ENCODE measurements at places on chromosomes 5 and 9.

- DNase-seq: no peak
These were observed 31.5 kb upstream of the ZFAND5 start for GRCh38 chr9:72396247-72397091.

DNA sequence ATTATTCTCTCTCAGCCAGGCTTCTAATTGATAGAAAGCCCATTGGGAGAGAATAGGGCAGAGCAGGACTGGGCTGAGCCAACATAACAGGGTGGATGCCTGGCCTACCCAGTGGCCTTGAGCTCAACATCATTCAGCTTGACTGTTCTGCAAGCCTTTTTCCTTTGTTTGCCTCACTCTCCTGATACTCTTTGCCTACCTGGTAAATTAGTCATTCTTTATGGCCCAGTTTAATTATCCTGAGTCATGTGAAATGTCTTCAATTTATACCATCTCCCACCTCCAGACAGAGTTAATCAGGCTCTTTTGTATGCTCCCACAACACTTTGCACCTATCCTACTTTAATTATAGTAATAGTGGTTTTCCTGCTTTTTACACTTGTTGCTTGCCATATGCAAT, 13.6 kb downstream of the GLRA1 start:
- DNase-seq: no peak

DNA sequence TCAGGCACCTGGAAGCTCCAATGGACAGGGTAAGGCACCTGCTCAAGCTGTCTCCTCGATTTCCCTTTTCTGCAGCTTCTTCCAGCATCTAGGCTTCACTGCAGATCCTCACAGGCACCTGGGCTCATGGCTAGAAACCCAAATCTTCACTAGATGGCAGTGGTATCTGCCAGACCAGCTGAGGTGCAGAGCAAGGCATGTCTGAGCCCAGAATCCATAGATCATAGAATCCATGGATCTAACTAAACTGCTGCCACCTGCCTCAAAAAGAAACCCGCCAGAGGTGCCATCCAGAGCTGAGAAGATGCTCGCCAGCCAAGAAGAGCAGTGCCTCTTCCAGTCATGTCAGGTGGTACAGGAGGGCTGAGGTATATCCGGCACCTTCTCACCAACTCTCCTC, 6.9 kb downstream of the SHC3 start:
- no peak for DNase-seq

DNA sequence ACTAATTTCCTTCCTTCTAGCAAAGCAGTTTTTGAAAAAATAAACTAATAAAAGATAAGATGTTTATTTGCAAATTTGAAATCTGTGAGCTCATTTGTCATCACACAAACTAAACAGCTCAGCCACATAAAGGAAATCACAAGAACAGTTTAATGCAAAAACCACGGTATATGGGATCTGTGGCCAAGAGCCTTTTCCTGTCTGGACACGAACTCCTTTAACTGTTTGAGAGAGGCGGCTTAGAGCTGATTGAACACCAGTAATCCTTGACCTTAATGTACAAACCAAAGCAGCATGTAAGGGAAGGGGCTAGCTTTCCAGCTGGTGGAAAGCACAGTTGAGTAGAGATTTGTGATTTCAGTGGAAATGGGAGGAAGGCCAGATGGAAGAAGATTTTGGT, 66.3 kb upstream of the SPINK5 start:
- DNase-seq: no peak

DNA sequence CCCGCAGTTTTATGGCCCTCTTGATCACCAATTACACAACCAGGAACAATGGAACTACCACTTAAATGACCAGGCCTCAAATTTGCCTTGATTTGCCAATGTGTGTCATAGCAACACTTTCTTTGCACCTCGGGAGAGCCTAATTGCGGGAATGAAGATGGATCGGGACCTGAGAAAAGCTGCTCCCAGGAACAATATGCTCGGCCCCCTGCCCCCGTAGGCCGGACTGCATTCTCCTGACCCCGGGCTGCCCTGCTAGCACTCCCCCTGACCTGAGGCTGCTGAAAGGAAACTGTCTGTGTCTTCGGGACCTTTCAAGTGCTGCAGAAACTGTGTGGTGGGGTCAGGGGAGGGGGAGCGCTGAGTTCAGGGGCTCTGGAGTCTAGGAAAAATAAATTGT, 294.3 kb upstream of the IRX1 start:
- no peak for DNase-seq

- no peak for DNase-seq
These were observed 11.3 kb downstream of the ERAP1 start for GRCh38 chr5:96796434-96796833.

Measured in renal pelvis (tissue), 12 donors.